ENCODE measurements at places on chromosomes 1 and 21.

DNA sequence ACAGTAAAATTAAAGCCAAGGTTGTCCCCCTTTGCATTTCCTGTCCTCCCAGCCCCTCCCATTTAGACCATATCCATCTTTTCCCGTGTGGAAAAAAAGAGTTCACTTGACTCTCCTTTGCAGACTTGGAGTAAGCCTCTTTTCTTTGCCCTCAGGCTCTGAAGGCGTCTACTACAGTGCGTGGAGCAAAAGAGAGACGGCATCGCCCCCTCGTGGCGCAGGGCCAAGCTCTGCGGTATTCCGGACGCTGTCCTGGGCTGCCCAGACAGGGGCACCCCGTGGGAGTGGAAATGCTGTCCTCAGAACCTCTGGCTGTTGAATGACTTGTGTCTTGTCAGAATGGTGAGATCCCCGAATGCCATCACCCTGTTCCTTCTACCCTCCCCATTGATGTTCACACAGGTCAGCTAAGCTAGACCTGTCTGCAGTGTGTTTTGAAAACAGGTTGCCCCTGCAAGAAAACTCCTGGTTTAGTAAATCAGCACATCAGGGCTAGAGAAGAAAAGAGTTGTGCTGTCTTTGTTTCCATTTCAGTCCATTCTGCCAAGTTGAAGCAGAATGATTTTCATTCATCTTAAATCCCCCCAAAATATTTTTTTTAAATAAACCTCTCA is 12.3 kb upstream of the GJA8 start:
- DNase-seq = peak; percentile 39

GRCh38 chr21:27719226-27719625 is 752.3 kb upstream of the ADAMTS5 start:
- no peak for DNase-seq

DNA sequence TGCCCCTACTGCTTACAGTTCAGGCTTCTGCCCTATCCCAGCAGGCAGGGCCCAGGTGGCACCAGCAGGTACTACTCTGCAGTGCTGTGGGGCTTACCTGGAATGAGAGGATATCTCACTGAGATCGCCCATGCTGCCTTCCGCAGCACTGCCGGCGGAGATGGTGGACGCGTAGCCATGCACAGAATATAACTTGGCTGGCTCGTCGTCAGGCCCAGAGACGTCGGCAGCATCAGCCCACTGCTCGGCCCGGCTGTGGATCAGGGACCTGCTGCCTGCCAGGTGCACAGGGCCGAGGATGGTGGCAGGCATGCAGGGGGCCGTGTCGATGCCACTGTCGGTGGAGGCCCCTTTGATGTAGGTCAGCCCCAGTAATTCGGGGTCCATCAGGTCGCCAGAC is 190.9 kb downstream of the SIPA1L2 start:
- DNase-seq = no peak

DNA sequence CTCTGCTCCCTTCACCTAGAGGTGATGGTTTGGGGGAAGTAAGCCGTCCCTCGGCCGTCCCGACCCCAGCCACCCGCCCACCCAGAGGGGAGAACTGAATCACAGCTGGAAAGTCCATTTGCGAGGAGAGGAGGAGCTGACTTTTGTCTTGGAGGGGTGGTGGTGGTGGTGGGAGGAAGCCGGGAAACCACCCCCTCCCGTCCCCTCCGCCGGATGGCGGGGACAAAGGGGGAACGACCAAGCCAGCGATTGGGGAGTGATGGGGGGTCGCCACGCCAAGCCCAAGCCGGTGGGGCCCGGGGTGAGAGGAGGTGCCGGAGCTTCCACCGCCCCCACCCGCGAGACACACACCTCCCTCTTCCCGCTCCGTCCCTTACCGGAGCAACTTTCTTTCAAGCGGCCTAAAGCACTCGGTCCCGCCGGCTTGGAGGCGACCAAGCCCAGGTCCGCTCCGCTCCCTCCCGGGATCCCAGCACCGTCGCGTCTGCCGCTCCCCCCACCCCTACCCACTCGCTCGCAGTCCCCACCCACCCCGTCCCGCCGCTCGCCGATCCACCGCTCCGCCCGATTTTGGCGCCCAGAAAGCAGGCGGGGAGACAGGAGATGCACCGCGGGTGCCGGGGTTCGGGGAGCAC is 540 bp downstream of the ARHGEF2 start:
- DNase-seq = peak; percentile 12

DNA sequence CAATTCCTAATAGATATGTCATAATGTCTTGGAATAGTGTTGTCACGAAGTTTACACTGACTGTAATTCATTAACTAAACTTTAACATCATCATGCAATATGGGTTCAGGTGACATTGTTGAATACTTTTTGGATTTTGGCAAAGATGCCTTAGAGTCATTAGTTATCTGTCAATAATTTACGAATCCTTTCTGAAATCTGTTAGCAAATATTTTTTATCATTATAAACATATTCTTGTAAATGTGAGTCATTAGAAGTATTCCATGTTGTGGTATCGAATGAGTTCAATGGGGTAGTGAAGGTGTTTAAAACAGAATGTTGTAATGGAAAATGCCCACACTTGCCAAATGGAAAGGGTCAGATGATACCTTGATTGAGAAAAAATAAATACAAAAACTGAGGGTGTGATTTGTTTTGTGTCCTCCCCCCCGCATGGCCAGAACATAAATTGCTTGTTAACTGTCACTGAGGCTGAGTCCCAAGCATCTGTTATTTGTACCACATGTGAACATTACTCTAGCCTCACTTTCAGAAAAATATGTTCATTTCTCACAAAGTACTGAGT is 5.2 kb upstream of the NR5A2 start:
- DNase-seq = no peak

DNA sequence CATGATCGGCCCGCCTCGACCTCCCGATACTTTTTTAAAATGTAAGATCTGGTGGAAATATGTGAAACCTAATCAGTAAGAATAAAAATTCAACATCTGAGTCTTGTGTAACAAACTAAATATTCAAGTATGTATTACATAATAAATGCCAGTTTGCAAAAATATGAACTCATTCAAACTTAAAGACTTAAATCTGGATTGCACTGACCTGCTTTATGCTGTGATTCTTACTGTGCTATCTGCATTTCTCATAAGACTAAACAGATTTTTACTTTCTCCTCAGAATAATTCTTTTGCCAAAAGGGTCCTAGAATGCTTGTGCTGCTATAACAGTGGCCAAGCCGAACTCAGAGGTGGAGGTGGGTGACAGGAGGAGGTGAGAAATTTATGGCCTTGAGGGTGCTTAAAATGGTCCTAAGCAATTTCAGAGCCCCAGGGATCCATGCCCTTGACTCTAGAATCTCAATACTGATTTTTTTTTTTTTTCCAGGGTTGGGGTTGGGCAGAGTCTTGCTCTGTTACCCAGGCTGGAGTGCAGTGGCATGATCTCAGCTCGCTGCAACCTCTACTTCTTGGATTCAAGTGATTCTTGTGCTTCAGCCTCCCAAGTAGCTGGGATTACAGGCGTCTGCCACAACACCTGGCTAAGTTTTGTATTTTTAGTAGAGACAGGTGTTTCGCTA is 38.2 kb downstream of the IL23R start:
- DNase-seq = no peak

DNA sequence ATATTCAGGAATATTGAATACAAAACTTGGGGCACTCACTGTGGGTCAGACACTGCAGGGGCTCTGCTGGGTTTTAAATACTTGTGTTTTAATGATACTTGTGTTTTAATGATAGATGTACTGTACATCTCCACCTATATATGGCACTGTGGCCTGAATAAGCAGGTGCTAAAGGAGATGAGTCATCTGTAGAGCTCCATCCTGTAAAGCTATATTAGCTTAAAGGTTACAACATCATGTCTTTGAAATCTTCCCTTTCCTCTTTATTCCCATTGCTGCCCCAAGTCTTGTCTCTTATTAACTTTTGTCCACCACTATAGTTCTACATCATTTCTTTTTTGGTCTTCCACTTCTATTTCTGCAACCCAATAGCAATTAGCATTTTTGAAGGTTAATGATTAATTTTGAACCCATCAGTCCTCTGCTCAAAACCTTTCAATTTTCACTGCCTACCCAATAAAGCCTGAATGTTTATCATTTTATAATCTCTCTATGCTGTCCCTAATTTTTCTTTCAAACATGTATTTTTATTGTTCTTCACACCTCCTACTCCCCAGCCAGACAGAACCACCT is 113.3 kb upstream of the PTGFR start:
- no peak for DNase-seq

DNA sequence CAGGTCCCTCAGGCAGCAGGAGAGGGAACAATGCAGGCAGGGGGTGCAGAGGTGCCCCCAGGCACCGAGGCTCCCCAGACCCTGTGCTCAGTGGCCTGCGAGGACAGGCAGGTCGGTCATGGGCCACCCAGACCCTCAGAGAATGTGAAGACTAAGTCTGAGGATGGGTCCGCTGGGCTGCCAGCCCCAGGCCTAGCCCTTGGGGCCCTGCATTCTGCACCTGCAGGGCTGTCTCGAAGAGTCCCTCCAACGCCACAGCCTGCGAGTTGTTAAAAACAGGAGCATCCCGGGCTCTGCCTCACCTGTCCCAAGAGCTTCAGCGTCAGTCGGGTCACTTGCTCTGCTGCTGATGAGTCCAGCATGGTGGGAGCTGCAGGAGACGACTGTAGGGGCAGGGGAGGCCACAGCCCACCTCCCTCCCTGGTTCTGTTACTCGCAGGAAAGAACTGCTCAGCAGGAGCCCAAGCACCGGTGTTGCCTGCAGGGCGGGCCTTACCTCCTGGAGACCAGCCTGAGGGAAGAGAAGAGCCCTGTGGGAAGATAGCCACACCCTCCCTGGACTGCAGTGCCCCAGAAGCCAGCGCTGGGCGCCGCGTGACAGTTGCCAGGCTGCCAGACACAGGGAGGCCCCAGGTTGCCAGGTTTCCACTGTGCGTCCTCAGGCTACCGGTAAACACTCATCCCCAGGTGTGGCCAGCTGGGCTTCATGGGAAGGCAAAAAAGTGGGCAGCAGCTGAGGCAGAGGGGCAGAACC is 5.8 kb downstream of the C21orf58 start:
- no peak for DNase-seq

GRCh38 chr1:39566441-39567137 is 10.0 kb downstream of the PABPC4 start:
- no peak for DNase-seq

- no peak for DNase-seq
These were observed 34.2 kb downstream of the EFCAB7 start for GRCh38 chr1:63557365-63557987.

DNA sequence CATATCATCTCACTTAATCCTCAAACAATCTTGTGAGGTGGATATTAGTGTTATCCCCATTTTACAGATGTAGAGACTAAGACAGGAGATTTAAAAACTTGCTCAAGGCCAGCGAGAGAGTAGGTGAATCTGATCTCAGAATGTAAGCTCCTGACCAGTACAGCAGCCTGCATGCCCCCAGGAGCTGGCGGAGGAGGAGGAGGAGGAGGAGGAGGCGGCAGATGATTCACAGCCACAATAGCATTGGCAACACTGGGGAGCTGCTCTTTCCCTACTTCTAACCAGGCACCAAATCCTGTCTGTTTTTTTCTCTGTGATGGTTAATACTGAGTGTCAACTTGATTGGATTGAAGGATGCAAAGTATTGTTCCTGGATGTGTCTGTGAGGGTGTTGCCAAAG is 243.2 kb downstream of the ATG4C start:
- no peak for DNase-seq

GRCh38 chr1:183652547-183653461 is at the start of gene APOBEC4:
TSS of gene APOBEC4 (minus strand) at chr1:183653316. CDS start at chr1:183648781, 4,535 bp downstream.
- DNase-seq = no peak

DNA sequence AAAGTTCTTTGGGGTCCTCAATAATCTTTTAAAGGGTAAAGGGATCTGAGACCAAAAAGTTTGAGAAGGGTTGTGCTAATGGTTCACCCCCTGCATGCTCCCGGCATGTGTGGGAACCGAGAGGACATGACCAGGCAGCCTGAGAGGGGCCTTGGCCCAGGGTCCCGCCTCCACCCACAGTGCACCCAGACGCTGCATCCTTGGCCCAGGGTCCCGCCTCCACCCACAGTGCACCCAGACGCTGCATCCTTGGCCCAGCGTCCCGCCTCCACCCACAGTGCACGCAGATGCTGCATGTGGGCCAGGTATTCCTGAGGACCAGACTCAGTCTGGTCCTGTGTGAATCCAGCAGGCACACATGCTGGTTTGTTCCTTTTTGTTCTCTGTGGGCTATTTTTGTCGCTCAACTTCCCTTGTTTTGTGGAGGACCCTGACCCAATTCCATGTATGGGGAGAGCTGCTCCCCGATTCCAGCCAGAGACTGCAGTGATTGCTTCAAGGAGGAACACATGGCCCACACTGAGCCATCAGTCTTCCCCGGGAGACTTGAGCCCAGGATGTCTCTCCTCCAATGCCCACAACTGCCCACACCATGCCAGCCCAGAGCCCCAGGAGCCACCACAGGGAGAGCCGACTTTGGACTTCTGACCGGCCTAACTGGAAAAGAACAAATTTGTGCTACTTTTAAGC is 3.5 kb downstream of the NPHP4 start:
- no peak for DNase-seq

DNA sequence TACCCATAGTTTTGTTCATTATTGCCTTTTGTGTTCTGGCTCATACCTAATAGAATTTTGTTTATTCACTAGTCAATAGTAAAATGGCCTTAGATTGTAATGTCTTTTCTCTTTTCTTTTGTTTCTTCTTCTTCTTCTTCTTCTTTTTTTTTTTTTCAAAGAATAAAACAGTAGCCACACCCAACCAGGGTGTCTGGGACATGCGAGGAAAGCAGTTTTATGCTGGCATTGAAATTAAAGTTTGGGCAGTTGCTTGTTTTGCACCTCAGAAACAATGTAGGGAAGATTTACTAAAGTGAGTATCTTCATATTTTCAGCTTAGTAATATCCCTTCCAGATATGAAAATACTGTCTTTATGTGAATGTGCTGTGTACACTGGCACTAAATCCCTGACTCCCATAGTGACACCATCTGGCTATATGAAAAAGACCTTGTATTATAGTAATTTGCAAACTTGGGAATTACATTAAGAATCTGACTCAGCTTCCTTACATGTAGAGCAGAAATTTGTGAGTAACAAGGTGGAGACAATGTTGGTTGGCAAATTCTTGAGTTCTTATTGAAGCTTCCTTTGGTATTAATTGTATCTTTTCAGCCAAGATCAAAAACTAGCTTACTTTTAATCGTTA is 24.6 kb downstream of the AGO4 start:
- DNase-seq = no peak

DNA sequence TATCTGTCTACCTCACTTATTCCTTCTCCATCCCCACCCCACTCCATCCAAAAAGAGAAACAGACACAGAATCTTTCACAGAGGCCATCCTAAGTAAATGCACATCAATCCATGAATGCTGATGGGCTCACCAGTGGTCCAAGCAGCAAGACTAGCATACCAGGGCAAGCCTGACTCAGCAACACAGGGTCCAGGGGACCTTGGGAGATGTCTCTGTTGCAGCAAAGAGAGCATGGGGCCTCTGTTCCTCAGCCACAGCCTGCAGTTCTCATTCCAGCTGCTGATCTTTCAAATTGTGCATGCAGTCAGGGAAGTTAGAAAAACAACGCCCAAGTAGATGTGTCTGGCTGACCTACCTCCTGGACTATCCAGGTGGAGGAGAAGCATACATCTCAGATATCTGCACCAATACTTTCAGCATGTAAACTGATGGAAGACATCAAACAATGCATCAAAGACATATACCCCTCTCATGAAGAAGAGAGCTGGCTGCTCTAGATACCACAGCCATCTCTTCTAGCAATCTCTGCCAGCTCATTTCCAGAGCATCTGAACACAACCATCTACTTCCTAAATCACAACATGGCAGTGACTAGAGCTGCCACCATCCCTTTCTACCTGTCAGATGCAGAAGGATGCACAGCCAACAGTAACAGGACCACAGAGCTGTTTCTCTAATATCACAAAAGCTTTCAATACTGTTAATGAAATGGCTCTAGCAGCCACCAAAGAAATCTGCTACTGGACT is 54.5 kb downstream of the CD34 start:
- DNase-seq = no peak

All from activated effector memory CD4-positive, alpha-beta T cell treated with Interleukin-2 at 50 U/mL for 16 hours (primary cell).